ENCODE measurements at places on chromosomes 7 and 10. TPM values are rescaled to one million over a fixed set of nuclear protein-coding genes. Genes with fewer than 3 reads are reported as not detected.

OR2A7 gene
- total RNA-seq = 0.20 TPM

GLCCI1 gene
- total RNA-seq = 3.6 TPM

FLNC gene
- 94.0 TPM for total RNA-seq

CTTNBP2 gene
- total RNA-seq = 0.15 TPM

MPP7 gene
- total RNA-seq = not detected

IKZF1 gene
- not detected for total RNA-seq

LRIT1 gene
- not detected for total RNA-seq

FAM241B gene
- not detected for total RNA-seq

GATA3 gene
- 0.34 TPM for total RNA-seq

CPED1 gene
- total RNA-seq = 10.5 TPM

PIP4K2A gene
- total RNA-seq = 17.7 TPM

ERVW-1 gene
- total RNA-seq = not detected

SPDYE2B gene
- not detected for total RNA-seq

HOXA9 gene
- not detected for total RNA-seq

BTAF1 gene
- total RNA-seq = 14.7 TPM

TEX47 gene
- total RNA-seq = not detected

IGF2BP3 gene
- 17.7 TPM for total RNA-seq

TMEM213 gene
- not detected for total RNA-seq

TCF7L2 gene
- 7.6 TPM for total RNA-seq

DPY19L1 gene
- total RNA-seq = 29.1 TPM

RBP4 gene
- 6.4 TPM for total RNA-seq

PRRT4 gene
- 0.56 TPM for total RNA-seq

NACAD gene
- 1.7 TPM for total RNA-seq

DUS4L gene
- total RNA-seq = 1.8 TPM

GPRIN2 gene
- total RNA-seq = not detected

FOXP2 gene
- total RNA-seq = 2.7 TPM

OPN1SW gene
- not detected for total RNA-seq

MYH16 gene
- total RNA-seq = not detected

AEBP1 gene
- total RNA-seq = 165 TPM

VPS37D gene
- 3.1 TPM for total RNA-seq

ECHDC3 gene
- total RNA-seq = 24.9 TPM

GLRX3 gene
- 89.7 TPM for total RNA-seq

SEMA3D gene
- 0.05 TPM for total RNA-seq

SOSTDC1 gene
- not detected for total RNA-seq

RGS10 gene
- total RNA-seq = 67.6 TPM

NUTM2A gene
- not detected for total RNA-seq

Measured in cardiac ventricle fibroblast (primary cell).